ENCODE measurements at places on chromosomes 2 and 18.
A peak's percentile ranks its signal among the peaks of the same experiment; 100 is the strongest.

- DNase-seq, result no peak
These were observed 49.3 kb downstream of the UXS1 start for GRCh38 chr2:106144621-106145331.

DNA sequence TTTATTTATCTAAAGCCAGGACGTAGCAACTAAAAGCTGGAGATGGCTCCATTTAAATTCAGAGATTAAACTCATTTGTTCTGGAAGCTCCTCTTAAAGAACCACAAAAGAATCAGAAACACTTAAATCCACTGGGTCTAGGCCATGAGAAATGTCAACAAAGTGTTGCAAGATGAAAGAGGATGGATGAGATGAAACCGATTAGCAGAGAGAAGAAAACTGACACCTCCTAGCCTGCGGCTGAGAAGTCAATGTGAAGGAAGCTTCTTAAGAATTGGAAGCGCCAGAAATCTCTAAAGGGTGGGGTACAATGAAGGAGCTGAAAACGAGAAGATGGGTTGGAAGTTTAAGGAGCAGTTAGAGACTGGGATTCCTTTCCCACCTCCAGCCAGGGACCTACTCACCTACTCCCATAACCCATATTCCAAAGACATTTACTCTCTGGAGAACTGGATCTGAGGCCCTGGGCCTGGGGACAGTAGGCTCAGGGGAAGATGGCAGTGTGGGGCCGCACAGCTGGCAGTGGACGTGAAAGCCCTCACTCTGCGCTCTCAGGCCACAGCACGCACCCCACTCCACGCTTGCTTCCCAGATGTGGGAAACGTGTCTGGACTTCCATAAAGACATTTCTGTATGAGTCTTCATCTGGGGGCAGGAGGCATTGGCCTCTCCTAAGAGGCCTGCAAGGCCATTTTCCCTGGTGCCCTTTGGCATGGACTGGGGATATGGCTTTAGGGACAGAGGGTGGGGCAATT is 188.4 kb downstream of the LOXHD1 start:
- no peak for DNase-seq

DNA sequence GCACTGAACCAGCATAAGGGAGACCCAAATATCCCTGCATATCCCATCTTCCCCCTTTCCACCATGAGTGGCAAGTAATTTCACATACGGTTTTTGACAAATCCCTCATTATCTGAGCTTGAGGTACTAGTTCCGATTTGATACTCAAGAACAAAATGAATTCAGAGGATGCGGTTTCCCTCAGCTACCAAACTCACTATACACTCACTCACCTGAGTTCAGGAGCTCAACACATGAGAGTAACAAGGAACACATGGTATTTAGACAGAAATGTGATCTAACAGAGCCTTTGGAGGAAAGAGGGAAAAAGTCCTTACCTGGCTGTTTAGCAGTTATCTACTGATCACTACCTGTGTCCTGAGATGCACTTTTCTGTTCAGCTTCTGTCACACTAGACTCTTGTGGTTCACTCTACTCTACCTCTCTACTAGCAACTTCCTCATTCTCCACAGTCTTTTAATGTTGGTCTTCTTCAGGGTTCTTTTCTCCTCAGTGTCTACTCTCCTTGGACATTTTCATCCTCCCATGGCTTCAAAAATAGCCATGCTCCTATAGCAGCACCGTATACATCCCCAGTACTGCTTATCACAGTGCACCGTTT is 25.1 kb downstream of the ASXL2 start:
- DNase-seq, result no peak

GRCh38 chr2:30984148-30984547 is 154.1 kb downstream of the GALNT14 start:
- DNase-seq, result peak; percentile 68

DNA sequence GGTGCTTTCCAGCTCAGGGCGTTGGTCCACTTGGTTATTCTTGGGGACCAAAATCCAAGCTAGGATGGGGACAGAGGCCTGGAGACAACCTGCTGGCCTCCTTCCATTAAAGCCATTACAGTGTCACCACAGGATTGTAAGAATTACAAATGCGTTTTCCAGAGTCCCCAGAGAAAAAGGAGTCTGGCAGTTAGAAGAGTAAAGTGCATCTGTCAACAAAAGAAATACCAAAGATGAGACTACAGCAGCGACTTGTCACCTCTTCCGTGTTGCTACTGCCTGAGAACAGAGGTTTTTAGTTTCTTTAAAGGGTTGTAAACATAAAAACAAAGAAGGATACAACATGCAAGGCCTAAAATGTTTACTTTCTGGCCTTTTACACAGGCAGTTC is 235.7 kb downstream of the AGAP1 start:
- DNase-seq, result no peak

DNA sequence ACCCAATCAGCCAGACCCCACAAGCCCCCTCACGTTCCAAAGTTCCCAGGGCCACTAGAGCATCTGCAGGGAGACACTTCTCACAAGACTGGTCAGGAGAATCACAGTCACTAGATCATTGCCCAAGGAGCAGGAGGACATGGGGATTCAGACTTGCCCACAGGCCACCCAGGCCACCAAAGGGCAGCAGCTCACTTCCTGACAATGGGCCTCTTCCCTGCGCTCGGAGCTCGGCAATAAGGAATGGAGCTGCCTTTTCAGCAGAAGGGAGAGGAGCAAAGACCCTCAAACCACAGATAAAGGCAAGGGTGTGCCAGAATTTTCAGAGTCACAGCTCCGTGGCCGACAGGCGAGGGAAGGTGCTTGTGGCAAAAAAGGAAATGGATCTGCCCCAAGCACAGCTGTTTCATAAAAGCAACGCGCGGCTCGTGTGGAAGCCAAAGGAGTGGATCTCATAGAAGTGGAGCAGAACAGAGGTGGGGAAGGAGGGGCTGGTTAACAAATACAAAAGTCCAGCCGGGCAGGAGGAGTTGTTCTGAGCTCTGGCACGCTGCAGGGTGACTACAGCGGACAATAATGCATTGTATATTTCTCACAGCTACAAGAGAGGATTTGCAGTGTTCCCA is 72.1 kb downstream of the EDAR start:
- DNase-seq, result no peak

DNA sequence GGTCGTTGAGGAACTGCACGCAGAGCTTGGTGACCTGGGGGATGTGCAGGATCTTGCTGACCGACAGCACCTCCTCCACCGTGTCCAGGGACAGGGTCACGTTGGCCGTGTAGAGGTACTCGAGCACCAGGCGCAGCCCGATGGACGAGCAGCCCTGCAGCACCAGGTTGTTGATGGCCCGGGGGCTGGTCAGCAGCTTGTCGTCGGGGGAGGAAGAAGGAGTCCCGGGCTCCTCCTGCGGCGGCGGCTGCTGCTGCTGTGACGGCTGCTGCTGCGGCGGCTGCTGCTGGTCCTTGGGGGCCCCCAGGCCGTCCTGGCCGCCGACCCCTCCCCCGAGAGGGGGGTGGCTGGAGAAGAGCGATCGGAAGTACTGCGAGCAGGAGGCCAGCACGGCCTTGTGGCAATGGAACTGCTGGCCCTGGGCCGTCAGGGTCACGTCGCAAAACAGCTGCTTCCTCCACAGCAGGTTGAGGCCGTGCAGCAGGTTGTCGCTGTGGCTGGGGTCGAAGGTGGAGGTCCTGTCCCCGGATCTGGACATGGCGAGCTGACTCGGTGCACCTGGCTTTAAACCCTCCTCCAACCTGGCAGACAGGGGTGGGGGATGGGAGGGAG is 2.7 kb downstream of the KLHL14 start:
- DNase-seq, result no peak

GRCh38 chr2:172311921-172312345 is 115.5 kb upstream of the ITGA6 start:
- DNase-seq, result no peak

DNA sequence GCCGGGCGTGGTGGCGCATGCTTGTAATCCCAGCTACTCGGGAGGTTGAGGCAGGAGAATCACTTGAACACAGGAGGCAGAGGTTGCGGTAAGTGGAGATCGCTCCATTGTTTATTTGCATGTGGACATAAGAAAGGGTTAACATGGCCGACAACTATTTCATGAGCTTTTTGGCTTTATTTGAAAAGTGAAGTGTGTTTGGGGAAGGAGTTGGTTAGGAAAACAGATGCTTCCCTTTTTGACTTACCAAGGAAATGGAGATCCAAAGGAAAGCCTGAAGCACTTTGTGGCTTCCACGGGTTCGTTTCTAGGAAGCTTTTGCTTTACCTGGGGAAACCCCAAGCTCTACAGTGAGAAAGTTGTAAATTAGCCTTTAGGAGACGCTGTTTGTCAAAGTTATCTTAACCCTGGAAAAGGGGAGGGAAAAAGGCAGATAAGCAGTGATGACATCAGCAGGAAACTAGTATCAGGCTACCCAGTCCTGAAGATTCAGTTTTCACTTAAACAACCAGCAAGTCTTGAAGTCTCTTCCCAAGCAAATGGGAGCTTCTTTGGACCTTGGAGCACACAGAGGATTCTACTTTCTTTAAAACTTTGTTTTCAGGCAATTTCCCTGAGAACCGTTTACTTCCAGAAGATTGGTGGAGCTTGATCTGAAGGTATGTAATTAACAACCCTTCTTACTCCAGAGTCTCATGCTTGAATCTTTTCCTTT is at the start of gene CASP10:
Gene CASP10 (plus strand): TSS at position 492 of the 715 bp plus-strand sequence. CDS start 2,637 bp downstream, outside the sequence.
- DNase-seq, result no peak

DNA sequence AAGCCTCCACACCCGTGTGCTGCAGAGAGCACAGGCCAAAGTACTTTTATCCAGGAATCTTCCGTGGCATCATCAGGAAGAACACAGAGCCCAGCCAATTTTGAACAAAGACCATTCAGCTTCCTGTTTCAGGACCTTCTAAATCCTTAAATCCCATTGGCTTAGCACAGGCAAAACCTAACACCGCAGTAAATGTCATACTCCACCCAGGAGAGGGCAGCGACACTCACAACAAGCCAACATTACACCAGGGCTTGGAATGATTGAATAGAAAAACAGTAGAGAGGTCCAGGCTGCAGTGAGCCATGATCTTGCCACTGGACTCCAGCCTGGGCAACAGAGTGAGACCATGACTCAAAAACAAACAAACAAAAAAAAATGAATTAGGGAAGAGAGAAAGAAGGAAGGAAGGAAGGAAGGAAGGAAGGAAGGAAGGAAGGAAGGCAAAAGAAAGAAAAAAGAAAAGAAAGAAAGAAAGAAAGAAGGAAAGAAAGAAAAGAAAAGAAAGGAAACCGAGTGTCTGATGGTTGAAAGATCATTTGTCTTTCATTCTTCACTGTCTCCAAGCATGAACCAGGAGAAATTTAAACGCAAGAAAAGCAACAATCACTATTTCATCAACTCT is 144.6 kb upstream of the SATB2 start:
- DNase-seq, result no peak

DNA sequence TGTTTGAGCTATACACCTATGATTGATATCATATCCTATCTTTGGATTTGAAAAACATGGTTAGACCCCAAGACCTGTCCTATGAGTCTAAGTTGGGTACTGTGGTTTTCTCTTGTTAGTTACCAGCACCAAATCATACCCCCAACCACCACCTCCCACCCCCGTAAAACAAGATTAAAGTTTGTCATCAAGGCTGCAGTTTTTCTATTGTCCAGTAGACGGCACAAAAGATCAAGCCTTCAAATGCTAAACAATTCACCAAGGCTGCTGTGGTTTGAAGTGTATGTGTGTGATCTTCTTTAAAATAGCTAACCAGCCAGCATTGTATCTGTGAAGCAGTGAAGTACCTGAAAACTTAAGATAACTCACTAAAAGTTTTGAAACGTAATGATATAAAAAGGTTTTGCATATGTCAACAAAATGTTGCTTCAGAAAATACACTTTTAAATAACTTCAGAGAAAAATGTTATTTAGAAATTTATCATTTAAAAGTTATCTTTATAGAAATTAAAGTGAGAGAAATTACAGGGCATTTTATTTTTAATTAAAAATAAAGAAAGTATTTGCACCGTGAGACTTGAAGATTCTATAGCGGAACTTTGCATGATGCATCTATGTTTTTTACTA is 5.8 kb upstream of the MEIS1 start:
- DNase-seq, result no peak

GRCh38 chr2:39133215-39133851 is 12.5 kb upstream of the SOS1 start:
- DNase-seq, result no peak

- DNase-seq, result peak; percentile 84
These were observed 108.6 kb downstream of the COMMD1 start for GRCh38 chr2:62014102-62014501.

DNA sequence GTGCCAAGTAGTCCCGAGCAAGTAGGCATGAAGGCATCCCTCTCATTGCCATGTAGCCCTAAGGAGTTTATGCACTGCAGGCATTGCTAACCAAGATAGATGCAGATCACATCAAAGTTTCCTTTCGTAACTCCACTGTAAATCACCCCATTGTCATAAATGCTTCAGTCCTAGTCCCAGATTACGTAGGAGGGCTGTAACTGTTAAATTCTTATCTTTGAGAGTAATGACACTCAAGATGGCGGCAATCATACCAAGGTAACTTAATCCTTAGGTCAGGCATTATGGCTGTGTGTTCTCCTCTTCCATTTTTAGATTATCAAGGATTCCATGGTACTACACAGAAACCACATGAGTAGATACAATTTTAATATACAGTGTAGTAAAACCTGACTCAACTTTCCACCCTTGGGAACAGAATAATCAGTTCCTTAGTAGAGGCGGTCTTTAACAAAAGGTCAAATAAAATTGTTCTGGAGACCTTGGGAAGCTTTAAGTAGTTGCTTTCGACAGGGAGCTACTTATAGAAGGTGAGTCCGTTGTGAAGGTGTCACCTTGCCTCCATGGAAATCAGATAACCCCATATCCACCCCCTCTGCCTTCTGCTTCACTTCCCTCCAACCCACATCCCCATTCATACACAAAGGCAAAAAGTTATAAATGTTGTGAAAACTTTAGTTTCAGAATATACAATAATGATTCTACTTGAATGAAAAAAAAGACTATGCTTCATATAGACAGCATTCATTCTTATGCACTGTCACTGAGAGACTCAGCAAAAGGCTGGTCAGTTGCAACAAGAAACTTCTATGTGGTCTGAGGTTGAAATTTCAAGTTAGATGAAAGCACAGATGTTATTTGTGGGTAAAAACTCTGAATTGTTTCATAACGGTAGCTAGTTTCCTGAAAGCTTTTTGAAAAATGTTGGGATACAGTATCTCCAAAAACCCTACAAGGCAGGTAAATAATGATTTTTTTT is 64.8 kb upstream of the GALNT5 start:
- no peak for DNase-seq

GRCh38 chr2:53381271-53381670 is 386.3 kb upstream of the CHAC2 start:
- DNase-seq, result no peak

GRCh38 chr2:16006537-16007166 is 66.3 kb downstream of the MYCN start:
- DNase-seq, result no peak

- no peak for DNase-seq
These were observed 27.6 kb downstream of the GPATCH11 start for GRCh38 chr2:37111958-37112357.

GRCh38 chr18:61308004-61308403 is 25.2 kb upstream of the CDH20 start:
- DNase-seq, result no peak

DNA sequence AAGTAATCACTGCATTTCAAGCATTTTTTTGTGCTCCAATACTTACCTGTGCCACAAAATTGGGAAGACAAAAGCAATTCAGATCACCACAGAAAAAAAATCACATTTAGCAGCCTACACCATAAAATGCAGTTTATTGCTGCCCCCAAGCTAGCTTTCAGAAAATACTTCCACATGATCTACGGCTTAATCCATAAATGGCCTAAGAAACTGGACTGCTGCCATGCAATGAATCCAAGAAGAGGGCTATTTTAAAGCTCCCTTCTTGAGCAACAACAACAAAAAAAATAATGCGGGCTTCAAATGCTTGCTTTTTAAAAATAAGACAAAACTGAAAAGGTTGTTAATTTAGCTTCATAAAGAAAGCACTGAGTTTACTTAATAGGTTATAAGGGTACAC is 272.3 kb downstream of the RAD51AP2 start:
- DNase-seq, result no peak

- no peak for DNase-seq
These were observed 73.6 kb upstream of the UGP2 start for GRCh38 chr2:63768051-63768450.

All from Right ventricle myocardium superior (tissue), 1 donor.